ENCODE measurements at places on chromosomes 16 and 17. TPM values are rescaled to one million over a fixed set of nuclear protein-coding genes. Genes with fewer than 3 reads are reported as not detected.

Gene HOXB4
- 0.67 TPM for total RNA-seq

Gene CSH1
- not detected for total RNA-seq

Gene WFIKKN2
- total RNA-seq: not detected

Gene ZNF598
- 34.6 TPM for total RNA-seq

Gene CTRL
- total RNA-seq: 0.94 TPM

DNA sequence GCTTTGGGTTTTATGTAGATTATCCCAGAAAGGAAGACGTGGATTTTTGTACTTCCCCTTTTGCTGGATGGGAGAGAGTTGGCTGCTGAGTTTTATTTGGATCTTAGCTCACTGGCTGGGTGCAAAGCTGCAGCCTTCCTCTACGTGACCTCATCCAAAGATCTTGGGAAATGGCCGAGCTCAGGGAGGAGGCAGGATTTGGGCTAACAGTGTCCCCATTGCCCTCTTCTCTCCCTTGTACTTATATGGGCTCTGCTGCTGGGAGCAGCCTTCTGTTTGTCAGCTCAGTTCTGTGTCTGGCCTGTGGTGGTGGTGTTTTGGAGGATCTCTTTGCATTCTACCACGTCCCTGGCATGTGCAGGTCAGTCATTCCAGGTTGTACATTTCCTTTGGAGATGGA is 2.0 kb downstream of the AOC3 start:
- DNase-seq: no peak

DNA sequence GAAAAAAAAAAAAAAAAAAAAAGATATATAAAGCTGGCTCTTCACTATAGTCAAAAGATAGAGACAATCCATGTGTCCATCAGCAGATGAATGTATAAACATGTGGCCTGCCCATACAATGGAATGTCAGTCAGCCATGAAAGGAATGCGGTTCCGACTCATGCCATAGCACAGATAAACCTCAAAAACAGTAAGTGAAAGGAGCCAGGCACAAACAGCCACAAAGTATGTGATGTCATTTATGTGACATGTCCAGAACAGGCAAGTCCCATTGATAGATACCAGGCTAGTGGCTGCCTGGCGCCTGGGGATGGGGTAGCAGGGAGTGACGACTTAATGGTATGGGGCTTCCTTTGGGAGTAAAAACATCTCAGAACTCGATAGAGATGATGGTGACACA is 155.7 kb downstream of the CMIP start:
- DNase-seq: no peak

DNA sequence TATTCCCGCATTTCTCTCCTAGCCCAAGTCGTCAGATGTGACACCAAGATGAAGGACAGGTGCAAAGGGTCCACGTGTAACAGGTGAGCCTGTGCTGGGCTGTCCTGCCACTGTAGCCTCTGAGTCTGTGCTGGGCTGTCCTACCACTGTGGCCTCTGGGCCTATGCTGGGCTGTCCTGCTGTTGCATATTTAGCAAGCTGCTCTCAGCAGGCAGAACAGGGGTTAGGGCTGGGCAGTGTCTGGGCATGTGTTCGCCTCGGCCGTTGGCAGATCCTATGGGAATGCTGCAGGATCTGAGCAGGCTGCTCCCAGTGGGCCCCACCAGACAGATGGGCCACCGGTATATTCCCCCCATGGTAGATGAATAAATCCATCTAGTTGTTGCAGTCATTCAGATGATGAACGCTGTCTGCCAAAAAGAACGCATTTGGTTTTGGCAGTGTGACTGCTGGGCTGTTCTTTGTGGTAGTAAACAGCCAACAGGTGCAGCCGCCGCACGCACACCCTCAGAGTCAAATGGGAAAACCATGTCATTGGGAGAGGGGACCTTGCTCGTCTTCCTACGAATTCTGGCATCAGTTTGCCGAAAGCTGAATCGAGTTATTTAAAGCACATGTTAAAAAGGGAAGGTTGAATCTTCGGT is 49.2 kb downstream of the CRISPLD2 start:
- DNase-seq: no peak

GRCh38 chr16:78415013-78415412 is 315.6 kb downstream of the WWOX start:
- DNase-seq: no peak

GRCh38 chr17:79970576-79971068 is 65.0 kb downstream of the TBC1D16 start:
- no peak for DNase-seq

DNA sequence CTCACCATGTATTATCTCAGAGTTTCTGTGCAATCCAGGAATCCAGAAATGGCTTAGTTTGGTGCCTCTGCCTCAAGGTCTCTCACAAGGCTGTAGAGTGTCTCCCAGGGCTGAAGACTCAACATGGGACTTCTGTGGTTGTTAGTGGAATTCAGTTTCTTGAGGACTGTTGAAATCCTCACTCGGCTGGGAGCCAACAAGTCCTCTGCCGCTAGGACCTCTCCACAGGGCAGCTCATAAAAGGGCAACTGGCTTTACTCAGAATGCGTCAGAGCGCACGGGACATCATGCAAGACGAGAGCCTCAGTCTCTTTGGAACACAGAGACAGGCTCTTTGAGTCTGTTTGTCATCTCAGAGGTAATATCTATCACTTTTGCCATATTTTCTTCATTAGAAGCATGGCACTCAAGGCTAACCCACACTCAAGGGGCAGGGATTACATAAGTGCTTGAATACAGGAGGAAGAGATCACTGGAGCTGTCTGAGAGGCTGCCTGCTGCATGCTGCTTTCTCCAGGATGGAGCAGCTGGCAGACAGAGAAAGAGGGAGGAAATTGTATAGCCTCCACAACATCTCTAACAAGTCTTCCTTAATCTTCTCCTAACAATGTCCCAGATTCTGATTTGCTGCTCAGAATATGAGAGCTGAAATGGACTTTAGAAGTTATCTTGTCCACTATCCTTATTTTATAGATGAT is 97.5 kb upstream of the ASIC2 start:
- no peak for DNase-seq

- peak; percentile 67 for DNase-seq
Observed at GRCh38 chr16:19114359-19115147, 789 bp downstream of the ITPRIPL2 start.

DNA sequence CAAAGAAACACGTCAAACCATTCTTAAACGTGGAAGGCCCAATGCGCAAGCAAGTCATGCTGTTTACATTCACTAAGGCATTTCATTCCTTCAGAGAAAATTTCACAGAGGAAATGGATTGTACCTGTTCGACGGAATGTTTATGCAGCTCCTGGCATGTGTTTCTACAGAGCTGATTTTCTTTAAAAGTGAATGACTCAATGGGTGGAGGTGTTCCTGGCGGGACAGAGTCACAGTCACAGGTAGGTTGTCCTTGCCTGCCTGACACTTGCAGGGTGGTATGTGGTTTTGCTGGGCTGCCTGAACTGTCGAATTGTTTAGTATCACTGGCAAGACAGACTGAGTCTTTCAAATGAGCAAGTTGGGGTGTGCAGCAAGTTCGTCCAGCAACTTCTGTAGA is 11.6 kb downstream of the PALB2 start:
- DNase-seq: no peak

DNA sequence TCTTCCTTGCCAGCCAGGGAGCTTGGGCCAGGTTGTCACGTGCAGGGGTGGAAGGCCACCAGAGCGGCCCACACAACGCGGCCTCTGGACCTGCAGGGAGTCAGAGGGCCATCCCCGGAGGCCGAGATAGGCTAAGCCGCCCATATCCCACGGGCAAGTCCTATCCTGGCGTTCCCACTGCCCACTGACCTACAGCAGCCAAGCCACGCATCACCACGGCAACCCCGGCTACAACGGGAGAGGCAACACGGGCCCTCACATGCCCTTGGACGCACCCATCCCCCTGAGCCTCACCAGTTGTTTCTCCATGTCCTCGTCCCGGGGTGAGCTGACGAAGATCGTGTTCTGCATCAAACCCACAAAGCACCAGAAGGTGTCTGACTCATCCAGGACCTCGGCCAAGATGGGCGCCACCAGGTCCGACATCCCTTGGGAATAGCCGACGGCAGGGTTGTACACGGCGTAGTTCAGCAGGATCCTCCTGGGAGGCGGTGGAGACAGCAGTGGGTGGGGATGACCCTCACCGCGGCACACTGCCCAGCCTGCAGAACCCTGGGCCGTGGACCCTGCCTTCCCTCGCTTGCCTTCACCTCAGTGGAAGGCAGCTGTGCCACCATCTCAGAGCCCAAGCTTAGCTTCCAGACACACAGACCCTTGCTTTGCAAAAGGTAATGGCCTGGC is 88.2 kb downstream of the TBC1D16 start:
- no peak for DNase-seq

DNA sequence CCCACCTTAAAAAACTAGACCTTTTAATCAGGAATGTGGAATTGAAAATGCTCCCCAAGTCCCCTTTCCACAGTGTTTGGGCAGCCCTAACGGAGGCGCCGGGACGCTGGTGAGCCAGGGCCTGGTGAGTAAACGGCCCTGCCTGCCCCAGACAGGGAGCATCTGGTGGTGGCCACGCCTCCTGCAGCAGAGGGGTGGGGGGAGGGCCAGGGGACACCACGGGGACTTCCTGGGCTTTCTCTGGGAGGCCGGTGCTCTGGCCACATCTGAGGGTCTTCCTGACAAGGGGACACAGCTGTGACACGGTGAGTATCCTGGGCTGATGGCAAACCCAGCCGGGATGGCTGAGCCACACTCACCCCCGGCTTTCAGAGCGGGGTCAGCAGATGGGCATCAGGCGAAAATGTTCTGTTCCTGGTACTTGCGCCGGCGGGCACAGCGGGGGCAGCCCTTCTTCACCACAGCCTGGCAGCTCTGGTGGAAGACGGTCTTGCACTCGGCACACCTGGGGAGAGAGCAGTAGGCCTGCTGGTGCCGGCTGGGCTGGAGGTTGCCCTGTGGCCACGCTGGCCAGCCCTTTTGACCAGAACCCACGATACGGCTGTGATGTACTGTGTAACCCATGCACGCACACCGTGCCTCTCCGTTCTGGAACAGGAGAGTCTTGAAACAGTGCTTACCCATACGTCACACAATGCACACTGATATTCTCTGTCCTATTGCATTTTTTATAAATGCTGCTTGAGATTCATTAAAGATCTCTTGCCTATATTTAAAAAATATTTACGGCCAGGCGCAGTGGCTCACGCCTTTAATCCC is 5.0 kb upstream of the ARHGAP27 start:
- DNase-seq: no peak

- DNase-seq: no peak
Observed at GRCh38 chr16:14641926-14642325, 9.2 kb downstream of the BFAR start.

- peak; percentile 70 for DNase-seq
Observed at GRCh38 chr16:56607109-56607618, 1.2 kb upstream of the MT2A start.

DNA sequence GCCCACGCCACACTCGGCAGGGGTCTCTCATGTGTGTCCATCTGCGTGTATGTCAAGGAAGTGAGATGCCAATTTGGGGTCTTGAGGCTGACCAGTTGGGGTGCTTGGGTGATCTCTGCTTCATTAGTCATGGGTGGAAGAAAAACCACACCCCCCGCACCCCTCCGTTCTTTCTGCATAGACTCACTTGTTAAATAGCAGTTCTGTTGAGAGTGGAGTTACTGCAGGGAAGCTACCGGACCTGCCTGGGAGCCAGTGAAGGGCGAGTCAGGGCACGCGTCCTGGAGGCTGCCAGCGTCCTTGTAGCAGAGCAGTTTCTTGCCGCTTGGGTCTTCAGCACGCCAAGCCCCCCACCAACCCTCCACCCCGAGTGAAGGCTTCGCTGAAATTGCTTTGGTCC is 8.5 kb downstream of the SNN start:
- no peak for DNase-seq

- peak; percentile 24 for DNase-seq
Observed at GRCh38 chr16:47037396-47037745, 63.9 kb upstream of the DNAJA2 start.

DNA sequence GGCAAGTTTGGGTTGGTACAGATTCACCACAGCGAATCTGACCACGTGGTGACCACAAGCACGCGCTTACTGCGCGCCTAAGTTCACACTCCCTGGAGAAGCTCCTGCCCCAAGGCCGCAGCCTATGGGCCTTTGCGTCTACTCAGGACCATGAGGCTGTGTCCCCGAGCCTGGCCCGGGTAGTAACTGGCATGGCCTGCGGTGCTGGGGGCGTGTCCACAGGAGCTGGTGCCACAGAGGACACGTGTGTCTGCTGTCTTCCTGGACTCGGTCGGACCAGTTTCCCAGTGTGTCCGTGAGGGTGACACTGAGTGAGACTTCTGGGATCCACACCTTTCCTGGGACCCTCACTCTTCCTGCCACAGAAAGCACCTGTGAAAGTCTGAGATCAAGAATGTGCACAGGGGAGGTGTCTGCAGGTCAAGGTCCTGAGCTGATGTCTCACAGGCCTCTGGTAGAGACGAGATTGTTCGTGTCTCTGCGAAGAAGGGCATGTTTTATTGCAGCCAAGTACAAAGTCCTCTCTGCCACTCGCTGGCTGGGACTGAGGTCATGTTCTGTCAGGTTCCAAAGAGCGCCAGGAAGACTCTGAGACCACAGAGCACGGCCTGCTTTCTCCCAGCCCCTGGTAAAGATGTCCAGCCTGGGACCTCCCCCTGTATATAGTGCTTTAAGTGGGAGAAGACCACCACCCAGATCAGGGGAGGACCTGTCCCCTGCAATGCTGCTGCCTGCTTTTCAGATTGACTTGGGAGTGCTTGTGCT is 25.2 kb upstream of the CAPN15 start:
- DNase-seq: no peak

DNA sequence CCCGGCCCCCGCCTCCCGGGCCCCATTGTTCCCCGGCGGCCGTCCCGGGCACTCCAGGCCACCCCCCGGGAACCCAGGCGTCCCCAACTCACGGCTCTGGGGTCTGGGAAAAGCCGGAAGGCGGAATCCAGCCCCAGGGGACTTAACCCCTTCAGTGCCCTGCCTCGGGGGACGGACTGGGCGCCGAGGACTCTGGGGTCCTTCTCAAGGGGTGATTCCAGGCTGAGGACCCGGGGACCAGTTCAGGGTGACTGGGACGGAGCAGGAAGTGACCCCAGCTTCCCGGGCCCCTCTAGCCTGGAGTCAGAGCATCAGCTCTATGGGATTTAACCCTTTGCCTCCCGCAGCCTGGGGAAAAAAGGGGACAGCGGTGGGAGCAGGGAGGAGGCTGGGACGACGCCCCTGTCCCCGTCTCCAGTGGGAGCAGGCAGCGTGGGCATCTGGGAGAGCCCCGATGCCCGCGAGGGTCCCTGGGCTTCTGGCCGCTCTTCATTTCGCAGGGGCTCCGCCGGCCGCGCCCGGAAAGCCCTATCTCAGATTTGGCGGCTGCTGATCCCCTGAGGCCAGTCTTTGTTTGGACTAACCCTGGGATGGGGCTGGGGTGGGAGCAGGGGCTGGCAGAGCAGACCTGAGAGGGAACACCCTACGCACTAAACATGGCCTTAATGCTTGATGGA is at the start of gene ZNF629:
ZNF629 (minus strand) TSS at position 270 of the 677 bp plus-strand sequence. CDS start 2,723 bp downstream, outside the sequence.
- DNase-seq: peak; percentile 67

GRCh38 chr17:75402026-75402425 is 3.5 kb downstream of the GRB2 start:
- DNase-seq: no peak

GRCh38 chr17:44919885-44920564 is 4.7 kb upstream of the GFAP start:
- DNase-seq: peak; percentile 92
